Stimulated activated CD4-positive, alpha-beta T cell treated with anti-CD3 and anti-CD28 coated beads, TNF-alpha, amount 100 ng/mL, for 24 hours (primary cell): ENCODE measurements at places on chromosomes 5 and 9.

DNA sequence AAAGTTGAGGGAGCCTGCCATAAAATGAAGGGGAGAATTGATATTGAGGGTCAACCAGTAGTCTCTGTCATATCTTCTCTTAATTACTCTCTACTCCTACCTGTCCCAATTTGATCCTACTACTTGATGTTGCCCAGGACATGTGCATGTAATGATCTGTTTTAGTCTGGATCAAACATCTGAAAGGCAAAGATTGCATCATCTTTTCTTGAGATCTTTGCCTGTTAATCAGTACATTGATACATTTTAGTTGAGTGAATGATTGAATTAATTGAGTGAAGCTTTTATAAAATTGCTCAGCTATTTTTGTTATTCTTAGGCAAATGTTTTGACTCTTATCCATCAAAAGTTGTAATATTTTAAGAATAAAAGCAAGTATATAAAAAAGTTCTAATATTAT is 21.7 kb downstream of the ARHGEF28 start:
- no peak for DNase-seq

DNA sequence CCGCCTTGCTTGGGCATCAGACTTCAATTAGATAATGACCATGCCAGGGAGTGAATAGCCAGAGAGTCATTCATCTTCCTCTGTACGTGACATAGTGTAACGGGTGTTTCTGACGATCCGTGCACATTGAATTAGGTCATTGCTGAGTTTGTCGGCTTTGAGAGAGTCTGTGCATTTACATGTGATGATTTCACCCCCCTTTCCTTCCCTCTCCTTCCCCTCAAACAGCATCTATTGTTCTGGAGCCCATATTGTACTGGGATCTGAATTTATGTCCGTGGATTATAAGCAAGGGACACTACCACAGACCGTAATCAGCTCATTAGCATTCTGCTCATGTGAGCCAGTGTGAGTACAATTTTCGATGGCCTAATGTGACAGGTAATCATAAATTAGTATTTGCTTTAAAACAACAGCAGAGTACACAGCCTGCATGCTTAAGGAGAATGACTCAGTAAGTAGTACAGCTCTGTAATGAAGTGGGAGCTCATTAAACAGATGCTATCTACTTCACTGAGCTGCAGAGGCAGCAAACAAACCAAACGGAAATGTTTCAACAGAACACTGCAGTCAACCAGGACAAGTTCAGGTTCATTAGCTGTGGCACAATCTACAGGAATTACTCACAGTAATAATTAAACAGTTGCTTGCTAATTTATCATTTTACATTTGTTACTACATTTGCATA is 302.1 kb downstream of the CSNK1G3 start:
- DNase-seq = no peak

DNA sequence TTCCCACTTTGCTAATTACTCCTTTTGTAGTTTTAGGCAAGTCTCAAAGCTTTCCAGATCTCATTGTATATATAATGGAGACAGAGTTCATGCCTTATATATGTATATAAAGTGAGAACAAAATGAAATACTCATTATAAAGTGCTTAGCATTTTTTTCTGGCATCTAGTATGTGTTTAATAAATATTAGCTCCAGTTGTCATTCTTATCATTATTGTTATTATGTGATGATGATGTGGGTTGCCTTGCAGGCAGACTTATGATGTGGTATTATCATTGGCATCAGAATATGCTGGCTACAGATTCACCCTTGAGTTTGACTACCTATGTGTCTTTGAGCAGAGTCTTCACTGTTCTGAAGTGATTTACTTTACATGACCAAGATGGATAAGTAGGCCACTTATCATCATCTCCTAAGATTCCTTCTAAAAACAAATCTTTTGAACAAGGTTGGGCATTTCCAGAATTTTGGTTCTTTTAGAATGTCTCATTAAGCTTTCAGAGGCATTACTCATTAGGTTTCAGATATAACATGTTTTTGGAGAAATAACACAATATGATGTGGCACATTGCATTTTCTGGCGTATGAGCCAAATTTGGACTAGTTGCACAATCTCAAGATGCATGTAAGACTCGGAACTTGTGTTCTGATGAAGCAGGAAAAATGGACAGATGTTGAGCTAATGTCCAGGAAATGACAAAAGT is 145.6 kb upstream of the TNC start:
- no peak for DNase-seq

DNA sequence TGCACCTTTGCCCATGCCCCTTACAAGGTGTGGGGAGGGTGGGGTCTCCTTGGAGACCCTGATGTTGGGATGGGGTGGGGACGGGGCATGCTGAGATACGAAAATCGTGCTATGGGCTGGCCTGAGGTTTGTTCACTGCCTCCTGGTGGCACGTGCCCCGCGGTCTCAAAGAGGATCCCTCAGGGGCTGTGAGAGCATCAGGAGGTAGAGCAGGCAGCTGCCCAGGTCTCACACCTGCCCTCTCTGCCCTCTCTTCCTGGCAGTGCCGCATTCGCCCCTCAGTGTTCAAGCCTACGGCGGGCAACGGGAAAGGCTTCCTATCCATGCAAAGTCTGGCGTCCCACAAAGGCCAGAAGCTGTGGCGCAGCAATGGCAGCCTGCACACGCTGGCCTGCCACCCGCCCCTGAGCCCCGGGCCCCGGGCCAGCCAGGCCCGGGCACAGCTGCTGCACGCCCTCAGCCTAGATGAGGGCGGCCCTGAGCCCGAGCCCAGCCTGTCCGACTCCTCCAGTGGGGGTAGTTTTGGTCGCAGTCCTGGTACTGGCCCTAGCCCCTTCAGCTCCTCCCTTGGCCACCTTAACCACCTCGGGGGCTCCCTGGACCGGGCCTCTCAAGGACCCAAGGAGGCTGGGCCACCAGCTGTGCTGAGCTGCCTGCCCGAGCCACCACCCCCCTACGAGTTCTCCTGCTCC is 6.7 kb downstream of the N4BP3 start:
- DNase-seq = no peak

GRCh38 chr5:34749431-34749873 is 89.5 kb upstream of the TTC23L start:
- DNase-seq = no peak

- no peak for DNase-seq
Measured at GRCh38 chr9:114688379-114688778, 6.4 kb upstream of the TEX48 start.

DNA sequence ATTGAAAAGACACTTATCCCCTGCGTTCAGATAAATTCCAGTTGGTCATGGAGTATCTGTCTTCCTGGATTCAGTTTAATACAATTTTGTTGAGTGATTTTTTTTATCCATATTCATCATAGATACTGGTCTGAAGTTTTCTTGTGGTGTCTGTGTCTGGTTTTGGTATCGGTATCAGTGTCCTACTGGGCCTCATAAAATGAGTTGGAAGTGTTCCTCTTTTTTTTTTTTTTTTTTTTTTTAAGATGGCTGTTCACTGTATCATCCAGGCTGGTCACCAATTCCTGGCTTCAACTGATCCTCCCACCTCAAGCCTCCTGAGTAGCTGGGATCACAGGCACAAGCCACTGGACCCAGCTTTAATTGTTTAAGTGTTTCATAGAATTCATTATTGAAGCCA is 2.9 kb upstream of the CAMSAP1 start:
- no peak for DNase-seq

- no peak for DNase-seq
Measured at GRCh38 chr9:135561391-135562234, at the start of gene PAEP. Gene PAEP, plus strand, starts transcription at chr9:135561756.

DNA sequence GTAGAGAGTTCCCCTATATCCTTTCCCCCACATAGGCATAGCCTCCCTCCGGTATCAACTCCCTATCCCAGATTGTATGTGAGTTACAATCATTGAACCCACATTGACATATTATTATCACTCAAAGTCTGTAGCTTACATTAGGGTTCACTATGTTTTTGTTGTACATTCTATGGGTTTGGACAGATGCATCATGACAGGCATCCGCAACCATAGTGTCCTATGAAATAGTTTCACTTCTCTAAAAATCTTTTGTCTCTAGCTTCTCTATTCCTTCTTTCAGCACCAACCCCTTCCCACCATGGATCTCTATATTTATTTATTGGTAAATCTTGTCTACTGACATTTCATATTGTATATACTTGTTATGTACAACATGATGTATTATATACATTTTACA is 31.6 kb downstream of the TAF11L14 start:
- DNase-seq = no peak

- no peak for DNase-seq
Measured at GRCh38 chr5:35899800-35900199, 38.6 kb downstream of the CAPSL start.

DNA sequence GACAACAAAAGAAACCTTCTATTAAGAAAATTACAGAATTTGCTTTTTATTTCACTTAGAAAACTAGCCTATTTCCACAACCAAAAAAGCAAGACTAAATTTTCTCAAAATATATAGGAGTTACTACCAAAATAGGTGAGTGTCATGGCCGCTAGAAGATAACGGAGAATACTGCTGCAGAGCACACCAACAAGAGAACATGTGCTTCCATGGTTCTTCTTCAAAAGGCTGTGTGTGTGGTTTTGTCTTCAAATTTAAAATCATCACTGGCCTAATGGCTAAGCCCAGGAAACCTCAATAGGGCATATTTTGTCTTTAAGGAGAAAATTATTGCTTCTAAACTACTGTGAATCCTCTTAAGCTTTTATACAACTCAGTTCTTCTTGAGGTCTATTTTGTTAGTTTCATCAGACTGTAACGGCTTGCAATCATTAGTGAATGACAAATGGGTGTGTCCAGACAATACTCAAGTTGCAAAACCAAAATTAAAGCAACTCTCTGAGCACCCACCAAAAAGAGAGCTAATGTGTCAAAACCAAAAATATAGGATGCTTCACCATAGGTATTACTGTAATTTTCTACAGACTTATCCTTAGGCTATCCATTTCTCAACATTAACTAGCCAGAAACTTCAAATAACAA is 3.3 kb downstream of the SETX start:
- no peak for DNase-seq

- no peak for DNase-seq
Measured at GRCh38 chr5:40134883-40135520, 544.7 kb upstream of the PTGER4 start.

- no peak for DNase-seq
Measured at GRCh38 chr9:122988141-122988540, 45.3 kb upstream of the GPR21 start.

DNA sequence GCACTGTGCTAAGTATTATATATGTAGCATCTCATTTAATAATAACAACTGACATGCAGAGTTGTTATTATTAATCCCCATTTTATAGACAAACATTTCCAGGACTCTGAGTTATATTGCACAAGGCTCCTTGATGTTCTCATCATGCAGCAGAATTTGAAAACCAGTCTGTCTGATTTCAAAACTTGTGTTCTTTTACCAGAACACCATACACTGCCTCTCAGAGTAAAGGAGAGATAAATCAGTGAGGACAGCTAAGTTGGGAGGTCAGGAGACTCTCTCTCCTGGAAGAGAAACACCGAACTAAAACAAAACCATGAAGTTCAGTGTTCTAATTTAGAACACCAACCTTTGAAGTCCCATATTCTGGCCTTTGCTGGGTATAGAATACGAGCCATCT is 92.7 kb upstream of the TNC start:
- DNase-seq = no peak

- DNase-seq = no peak
Measured at GRCh38 chr9:98235126-98235525, 20.3 kb downstream of the TBC1D2 start.

- no peak for DNase-seq
Measured at GRCh38 chr9:134618163-134618832, 23.3 kb upstream of the COL5A1 start.

DNA sequence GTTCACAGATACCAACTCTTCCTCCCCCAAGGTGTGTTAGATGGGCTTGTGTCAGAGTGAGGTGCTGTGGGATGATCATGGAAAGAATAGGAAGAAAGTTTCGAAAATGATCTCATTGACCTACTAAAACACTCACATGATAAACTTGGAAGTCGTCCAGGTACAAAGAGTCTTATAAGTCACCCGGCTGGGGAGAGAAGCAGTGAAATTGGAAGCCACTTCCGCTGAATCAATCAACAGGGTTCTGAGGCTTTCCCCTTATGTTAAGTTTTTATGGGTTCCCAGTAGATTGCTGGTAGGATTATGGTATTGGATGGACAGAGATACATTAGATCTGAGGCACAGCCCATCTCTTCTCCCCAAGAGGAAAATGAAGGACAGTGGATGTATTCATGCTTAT is 218.8 kb upstream of the MSX2 start:
- DNase-seq = no peak

DNA sequence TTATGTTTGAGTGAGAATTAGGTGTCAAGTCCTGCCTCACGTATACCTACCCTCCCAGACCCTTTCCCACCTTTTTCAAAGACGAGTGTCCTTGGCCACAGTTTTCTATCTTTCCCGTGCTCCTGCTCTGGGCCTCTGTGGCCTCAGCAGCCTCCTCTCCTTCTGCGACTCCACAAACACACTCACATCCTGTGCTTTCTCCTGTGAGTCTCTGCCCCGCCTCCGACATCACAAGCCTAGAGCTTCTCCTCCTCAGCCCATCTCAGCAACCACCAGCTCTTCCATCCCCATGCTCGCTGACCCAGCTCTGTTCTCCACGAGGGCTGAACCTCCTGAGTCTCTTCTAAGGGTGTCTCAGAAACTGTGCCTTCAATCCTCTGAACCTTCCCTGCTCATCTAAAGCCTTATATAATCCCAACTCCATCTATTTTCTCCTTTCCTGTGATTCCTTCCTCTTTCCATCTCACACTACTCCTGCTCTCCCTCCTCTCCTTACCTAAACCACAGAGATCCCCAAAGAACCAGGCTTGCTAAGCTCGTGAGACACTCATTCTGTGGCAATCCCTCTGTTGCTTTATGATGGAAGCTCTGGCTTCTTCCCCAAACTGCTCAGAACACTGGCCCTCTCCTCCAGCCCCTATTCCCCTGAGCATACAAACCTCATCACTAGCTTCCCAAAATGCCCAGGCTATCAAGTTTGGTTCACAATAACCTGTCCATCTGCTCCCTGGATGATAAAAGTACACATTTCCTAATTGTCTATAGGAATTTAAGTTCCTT is 55.2 kb downstream of the RASEF start:
- no peak for DNase-seq

GRCh38 chr5:83000428-83000827 is 76.8 kb downstream of the TMEM167A start:
- DNase-seq = no peak

DNA sequence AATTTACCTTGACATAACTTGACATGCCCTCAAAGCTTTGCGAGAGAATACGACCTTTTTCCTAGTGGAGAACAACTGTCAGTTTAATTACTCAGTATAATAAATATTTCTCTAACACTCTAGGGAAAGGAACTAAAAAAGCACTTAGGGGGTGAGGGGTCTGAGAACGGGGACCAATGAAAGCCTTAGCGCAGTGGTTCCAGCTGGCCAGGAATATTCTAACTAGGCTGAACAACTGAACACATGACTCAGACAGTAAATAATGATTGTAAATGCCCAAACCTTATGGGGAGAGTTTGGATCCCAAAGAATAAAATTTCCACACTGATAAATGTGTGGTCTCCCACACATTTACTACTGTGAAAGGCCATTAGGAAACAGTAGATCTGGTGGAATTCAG is 14.9 kb downstream of the MYO10 start:
- DNase-seq = no peak
